T-cell (primary cell): ENCODE measurements at places on chromosomes 16 and 17.

GRCh38 chr16:31213877-31214707 is at the start of gene TRIM72:
TSS of gene TRIM72 (plus strand) at chr16:31214119. CDS start at chr16:31214739, 620 bp downstream.
- DNase-seq, result no peak

GRCh38 chr17:71427801-71428200 is 693.0 kb upstream of the SOX9 start:
- no peak for DNase-seq

DNA sequence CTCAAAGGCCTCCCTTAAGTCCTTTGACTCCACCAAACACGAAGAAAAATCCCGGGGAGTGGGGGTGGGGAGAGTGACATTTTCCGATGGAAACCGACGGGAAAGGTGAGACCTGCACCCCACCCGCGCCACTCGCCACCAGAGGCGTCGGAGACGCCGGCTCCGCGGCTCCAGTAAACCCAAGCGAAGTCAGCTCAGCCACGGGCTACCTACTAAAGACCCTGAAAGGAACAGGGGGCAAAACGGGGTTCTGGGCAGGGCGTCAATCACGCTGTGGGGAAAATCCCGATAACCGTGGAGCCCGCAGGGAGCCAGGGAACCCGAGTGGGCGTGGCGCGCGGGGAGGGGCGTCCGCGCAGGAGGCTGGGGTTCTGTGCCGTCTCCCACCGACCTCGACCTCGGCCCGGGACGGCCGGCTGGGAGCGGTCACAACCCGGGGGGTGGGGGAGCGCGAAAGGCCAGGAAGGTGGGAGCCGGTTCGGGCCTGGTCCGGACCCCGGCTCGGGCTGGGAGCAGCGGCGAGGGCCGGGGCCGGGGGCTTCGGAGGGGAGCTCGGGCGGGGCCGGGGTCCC is 565 bp downstream of the WDR45B start:
- DNase-seq, result no peak

DNA sequence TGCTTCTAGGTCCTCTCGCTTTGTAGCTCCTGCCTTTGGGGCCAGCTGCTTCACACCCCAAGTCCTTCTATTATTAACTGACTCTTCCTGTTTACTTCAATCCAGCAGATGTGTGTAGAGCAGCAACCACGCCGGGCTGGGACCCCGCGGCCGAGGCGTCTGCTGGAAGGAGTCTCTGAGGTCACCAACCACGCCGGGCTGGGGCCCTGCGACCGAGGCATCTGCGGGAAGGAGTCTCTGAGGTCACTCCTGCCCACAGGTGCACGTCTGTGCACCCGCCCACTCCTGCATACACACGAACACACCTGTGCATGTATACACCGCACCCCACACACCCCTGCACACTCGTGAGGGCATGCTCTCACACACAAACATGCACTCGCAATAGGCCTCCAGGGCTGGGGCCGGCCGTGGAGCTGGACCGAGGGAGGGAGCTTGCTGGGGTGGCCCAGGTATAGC is 7.8 kb upstream of the TEX19 start:
- no peak for DNase-seq

DNA sequence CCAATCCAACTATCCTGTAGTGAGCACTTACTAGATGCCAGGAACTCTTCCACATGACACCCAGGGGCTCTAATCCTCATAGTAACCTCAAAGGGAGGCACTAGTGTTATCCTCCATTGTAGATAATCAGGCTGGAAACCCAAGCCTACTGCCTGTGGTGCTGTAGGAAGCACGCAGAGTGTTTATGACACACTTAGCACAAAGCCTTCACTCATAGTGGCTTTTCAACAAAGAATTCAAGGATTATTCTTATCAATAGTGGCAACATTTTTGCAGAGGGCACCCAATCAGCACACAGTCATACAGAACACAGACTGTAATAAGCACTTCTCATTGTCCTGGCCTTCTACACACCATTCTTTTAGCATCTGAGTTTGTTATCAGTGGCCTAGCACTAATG is 18.5 kb upstream of the SOX9 start:
- no peak for DNase-seq

- no peak for DNase-seq
These were observed 17.5 kb upstream of the PABPN1L start for GRCh38 chr16:88883946-88884345.

DNA sequence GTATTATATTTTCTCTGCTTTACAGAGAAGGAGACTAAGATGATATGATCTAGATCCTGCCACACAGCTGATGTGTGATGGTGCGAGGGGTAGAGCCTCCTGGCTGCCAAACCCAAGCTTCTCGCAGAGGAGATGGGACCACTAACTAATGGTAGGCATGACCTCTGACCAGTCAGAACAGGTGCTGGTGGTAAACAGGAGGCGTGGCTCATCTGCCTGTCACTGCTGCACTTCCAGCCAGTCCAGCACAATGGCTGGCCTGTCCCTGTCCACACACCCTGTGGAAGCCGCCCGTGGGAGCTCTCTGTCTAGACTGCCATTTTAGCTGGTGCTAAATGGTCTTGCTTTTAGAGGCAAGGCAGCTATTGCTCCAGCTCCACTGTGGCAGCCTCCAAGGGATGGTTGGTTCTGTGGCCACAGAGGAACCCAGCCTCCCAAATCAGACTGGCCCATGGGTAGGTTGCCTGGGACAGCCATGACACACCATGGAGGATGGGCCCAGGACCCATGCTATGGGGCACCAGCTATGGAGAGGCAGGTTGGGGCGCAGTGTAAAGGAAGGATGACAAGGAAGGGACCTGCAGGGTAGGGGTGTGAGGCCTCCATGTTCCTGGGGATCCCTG is 86.7 kb downstream of the KSR1 start:
- no peak for DNase-seq

DNA sequence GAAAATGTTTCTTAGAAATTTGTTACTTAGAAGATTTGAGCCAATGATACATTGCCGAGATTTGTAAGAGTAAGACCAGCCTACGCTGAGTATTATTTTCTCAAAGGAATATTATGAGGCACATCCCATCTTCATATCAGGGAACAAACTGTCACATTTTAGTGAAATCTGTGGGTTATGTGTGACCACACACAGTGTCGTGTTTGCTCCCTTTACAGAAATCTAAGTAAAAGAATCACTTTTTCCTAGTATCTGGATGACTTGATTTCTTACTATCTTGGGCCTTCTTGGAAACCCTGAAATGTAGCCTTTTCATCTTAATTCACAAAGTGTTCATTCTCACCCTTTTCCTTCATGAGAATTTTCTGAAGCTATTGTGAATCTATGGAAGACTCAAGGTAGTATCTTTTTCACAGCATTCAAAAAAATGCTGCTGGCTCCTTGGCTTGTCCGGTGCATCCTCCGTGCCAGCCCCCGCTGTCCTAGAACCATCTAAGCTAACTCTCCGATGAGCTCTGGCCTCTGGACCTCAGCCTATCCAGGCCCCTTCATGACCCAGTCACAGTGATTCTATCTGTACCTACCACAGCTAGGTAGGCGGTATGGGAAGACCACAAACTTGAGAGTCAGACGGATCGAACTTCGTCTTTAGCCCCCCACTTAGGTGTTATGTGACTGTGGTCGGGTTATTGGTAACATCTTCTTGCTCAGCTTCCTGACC is 524.3 kb downstream of the MAF start:
- no peak for DNase-seq

DNA sequence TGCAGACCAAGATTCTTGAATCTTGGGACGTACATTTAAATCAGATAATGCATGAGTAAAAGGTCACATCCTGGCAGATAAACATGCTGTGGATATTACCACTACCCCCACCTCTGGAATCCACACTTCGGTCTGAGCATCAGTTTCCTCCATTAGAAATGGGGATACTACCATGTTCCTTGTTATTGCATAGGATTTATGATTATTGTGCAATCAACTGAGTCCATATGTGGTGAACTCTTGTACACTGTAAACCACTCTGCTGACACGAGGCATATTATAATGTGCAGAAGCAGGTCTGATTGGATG is 108.7 kb downstream of the VAT1L start:
- DNase-seq, result no peak

GRCh38 chr17:63592797-63593196 is 7.9 kb upstream of the TACO1 start:
- no peak for DNase-seq

- DNase-seq, result no peak
These were observed 144.7 kb upstream of the HS3ST3A1 start for GRCh38 chr17:13746404-13746803.

GRCh38 chr16:4097826-4098240 is 18.4 kb downstream of the ADCY9 start:
- DNase-seq, result no peak

- DNase-seq, result no peak
These were observed 27.1 kb upstream of the MGAT5B start for GRCh38 chr17:76840884-76841775.

GRCh38 chr17:33356266-33356665 is 63.2 kb upstream of the ASIC2 start:
- no peak for DNase-seq

GRCh38 chr17:77451894-77452852 is 311.4 kb downstream of the SEC14L1 start:
- DNase-seq, result no peak

DNA sequence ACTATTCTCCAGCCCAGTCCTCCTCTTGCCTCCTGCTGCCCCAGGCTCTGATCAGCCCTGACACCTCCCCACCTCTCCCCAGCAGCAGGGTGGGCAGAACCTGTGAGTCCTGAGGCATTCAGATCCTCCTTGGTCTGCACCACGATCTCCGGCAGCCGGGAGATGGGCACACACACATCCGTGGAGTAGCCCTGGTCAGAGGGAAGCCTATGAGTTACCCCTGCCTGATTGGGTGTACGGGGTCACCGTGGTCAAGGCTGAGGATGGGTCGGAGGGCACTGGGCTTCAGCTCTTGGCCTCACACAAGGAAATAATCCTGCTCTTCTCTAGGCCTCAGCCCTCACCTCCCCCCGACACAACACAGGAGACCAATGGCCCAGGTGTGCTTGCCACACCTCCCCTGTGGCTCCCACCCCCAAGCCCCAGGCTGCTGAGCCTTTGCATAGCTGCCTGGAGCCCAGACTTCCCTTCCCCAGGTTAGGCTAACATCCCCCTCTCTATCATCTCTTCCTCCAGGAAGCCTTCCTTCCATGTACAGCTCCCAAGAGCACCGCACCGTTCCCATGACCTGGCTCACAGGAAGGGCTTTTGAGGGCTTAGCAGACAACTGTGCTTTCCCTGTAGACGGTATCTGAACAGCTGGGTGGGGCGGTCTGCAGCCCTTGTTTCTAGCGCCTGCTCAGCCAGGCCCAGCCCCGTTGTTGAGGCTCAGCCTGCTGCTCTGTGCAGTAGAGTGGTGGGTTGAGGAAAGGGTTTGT is 3.7 kb downstream of the LDHD start:
- DNase-seq, result no peak

- DNase-seq, result no peak
These were observed 249.0 kb downstream of the BCAS3 start for GRCh38 chr17:60926466-60927183.

- DNase-seq, result no peak
These were observed 124.5 kb upstream of the LHX1 start for GRCh38 chr17:36812762-36813161.

- no peak for DNase-seq
These were observed 8.2 kb downstream of the USP22 start for GRCh38 chr17:21034340-21035235.

DNA sequence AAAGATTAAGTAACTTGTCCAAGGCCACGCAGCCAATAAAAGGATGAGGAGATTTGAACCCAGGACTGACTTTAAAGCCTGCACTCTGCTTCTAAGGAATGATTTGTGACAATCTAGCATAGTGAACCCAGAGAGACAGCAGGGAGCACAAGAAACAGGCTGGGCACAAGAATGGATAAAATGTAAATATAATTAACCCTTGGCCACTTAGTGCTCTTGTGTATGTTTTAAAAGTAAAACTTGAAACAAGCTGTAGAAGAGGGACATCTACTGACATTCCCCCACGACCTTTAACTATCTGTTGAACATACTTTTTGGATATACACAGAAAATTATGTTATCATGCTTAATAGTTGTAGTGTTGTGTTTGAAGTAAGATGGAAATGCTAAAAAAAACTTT is 141.9 kb upstream of the PMFBP1 start:
- DNase-seq, result no peak

- DNase-seq, result no peak
These were observed 22.1 kb upstream of the TVP23A start for GRCh38 chr16:10840703-10841102.

DNA sequence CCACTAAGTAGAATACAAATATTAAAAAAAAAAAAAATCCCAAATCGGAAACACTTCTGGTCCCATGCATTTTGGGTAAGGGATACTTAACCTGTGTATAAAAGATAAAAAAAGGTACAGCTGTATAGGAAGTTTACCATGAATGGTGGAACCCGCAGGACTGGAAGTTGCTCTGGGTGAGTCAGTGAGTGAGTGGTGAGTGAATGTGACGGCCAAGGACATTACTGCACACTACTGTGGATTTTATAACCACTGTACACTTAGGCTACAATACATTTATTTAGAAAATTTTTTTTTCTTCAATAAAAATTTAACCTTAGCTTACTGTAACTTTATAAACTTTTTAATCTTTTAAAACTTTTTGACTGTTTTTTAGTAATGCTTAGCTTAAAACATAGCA is 71.3 kb upstream of the BCAR1 start:
- DNase-seq, result no peak

GRCh38 chr17:606508-607250 is 108.0 kb downstream of the VPS53 start:
- DNase-seq, result no peak

DNA sequence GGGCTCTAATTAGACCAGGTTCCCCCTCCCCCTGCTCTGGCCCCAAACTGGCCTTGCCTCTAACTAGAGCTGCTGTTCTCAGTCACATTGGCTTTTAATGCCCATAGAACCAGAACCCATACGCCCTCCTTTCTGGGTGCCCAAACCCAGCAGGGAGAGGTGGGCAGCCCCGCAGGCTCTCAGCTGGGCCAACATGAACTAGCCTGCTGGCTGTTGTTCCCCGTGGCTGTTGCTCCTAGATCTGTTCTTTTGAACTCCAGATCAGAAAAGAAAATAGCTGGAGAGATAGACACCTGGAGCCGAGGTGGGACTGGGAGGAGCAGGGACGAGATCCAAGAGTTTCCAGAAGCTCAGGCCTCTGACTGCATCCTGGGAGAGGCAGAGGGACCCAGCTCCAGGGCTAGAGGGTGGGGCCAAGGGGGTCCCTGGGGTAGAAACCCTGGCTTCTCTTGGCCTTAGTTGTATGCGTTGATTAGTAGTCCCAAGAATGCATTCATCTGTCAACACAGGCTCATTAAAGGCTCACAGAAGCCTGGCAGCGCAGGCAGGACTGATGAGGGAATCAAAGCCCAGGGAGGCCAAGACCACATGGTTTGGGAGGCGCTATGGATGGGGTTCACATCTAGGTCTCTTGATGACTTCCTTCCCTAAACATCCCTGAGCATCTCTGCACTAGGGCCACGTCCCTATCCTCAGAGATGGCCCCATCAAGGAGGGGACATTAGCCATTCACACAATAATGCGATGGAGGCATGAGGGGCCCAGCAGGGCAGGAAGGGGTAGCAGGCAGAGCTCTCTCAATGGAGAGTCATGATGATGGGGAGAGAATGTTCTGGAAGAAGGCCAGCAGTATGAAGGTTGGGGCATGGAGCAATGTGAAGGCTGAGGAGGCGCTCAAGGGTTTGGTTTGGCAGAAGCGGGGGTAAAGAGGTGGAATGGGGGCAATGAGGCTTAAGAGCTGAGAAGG is 1.3 kb upstream of the CPSF4L start:
- DNase-seq, result no peak

GRCh38 chr16:85495259-85495658 is 117.9 kb upstream of the GSE1 start:
- no peak for DNase-seq
